ENCODE measurements at places on chromosomes 7 and 10.

DNA sequence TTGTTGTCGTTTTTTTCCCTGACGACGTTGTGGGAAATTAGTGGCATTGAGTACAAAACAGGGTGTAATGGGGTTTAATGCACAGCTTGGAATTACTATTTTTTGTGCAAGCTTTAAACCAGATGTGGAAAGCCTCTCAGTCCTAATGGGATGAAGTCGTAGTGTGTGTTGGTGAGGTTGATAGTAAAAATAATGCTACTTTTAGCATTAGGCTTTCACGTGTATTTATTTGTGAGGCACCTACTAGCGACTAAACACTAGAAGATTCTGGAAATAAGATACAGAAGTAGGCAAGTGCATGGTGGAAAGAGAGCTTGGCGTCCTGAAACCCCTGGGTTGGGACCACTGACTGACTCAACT, 588 bp upstream of the ORC5 start:
- DNase-seq = no peak

DNA sequence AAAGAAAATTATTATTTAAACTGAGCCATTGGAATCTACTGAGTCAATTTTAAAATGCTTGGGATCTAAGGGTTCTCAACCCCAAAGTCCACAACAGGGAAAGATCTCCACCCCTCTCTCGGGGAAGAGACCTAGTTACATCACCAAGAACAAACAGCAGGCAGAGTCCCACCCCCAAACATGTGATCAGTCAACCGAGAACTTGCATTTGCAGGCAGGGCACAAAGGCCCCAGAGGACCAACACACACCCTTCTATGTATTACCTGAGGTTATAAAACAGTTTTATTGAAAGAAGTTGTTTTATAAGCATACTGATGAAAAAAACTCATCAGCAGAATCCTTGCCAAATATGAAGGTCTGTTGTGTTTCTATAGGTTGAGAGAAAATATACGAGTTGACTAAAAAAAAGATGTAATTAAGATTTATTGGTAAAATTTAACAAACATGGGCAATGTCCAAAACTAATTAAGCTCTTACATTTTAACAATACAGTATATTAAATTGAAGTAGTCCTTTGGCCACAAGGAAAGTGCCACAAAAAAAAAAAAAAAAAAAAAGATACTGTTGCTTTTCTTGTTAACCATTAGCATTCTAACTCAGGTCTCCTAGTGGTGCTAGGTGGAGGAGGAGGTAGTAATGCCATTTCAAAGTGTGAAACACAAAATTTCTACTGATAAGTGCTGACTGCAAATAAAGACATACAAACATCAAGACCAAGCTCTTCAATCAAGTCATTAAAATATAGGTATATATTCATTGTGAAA, 975 bp upstream of the USP54 start:
- DNase-seq = no peak

- no peak for DNase-seq
Measured at GRCh38 chr10:67926951-67927350, 42.5 kb downstream of the SIRT1 start.

GRCh38 chr10:121910673-121911420, 17.0 kb downstream of the ATE1 start:
- DNase-seq = no peak

DNA sequence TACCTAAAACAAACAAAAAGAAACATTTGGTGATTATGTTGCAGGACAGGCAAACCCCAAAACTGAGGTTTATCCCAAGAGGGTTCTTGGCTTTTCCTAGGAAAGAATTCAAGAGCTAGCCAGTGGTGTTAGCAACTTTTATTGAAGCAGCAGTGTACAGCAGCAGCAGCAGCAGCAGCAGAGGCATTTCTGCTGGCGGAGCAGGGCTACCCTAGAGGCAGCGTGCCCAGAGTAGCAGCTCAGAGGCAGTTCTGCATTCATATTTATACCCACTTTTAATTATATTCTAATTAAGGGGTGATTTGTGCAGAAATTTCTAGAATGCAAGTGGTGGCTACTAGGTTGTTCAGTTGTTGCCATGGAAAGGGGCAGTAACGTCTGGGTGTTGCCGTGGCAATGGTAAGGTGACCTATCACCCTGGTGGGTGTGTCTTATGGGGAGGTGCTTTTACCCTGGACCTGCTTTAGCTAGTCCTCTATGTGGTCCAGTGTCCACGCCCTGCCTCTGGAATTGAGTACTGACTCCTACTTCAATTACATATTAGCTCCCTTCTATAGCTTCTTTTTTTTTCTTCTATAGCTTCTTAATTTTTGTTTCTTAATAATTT, 53.9 kb downstream of the VCL start:
- no peak for DNase-seq

- DNase-seq = no peak
Measured at GRCh38 chr10:34494012-34494411, 321.1 kb downstream of the PARD3 start.

DNA sequence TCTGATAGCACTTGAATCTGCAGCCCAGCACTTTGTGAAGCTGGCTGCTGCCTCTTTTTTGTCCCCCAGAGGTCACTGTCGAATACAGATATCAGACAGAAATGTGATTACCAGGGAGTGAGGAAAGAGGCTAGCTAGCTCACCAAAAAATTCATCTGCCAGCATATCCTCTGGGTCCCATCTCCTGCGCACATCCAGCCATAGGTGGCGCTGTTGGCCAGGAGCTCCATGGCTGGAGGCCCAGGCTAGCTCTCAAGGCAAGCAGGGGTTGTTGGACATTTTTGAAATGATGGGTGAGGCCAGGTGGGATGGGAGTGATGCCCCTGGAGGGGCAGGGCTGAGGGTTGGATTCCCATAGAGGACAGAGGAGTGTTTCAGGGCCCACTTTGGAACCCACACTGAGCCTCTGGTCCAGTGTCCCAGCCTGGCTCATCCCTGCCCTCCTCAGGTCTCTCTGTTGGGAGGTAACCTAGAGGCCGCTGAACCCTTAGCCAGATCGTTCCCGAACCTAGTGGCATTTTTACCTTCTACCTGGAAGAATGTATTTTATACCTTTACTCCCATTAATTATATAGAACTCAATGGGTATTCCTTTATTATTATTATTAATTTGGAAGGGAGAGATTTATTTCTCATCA, 14.8 kb downstream of the DPCD start:
- no peak for DNase-seq

DNA sequence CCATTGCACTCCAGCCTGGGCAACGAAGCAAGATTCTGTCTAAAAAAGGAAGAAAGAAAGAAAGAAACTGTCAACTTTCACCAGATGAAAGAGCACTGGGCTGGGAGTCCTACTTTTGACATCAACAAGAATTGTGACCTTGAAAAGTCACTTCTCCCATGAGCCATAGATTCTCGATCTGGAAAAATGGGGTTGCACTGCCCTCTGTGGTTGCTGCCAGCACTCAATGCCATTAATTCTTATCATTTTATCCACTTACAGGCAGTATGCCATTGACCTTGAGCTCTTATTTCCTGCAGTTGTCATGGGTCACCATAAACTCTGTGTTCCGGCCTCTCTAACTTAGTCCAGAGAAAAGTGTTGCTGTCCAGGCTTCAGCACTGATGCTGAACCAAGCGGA, 137.2 kb downstream of the NOC3L start:
- DNase-seq = no peak

DNA sequence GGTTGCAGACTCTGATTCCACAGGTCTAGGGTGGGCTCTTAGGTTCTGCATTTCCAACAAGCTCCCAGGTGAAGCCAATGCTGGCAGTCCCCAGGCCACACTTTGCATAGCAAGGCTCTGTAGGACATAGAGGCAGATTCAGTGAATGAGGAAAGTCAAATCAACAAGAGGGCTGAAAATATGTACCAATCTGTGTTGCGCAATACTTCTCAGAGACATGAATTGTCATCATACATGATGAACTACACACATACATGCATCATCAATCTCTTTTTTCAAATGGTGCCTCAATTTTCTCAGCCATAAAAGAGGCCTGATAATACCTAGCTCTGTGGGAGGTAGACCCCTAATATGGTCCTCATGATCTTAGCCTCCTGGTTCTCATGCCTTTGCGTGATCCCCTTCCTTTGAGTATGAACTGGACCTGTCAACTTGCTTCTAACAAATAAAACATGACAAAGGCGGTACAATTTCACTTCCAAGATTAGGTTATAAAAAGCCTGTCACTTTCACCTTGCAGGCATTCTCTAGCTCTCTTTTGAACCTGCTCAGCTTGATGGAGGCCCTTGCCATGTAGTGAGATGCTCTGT, 49.0 kb downstream of the PIK3CG start:
- DNase-seq = no peak

DNA sequence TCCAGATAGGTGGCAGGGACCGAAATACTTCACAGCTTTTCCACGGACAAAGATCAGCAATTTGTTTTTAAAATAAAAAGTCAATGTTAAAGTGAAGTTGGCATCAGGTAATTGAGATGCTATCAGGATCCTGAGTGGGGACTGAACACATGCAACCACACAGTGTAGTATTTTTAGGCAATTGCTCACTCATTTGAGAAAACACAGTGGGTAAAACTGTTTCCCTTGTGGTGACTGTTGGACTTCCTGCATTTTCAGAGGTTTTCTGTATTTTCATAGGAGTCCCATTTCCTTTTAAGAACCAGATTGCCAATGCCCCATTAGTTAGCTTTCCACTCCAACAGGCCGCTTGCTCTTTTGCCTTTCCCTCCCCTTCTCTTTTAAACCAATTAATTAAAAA, 159.5 kb upstream of the ZNF32 start:
- no peak for DNase-seq

- DNase-seq = no peak
Measured at GRCh38 chr10:62597226-62597625, 207.3 kb upstream of the ADO start.

DNA sequence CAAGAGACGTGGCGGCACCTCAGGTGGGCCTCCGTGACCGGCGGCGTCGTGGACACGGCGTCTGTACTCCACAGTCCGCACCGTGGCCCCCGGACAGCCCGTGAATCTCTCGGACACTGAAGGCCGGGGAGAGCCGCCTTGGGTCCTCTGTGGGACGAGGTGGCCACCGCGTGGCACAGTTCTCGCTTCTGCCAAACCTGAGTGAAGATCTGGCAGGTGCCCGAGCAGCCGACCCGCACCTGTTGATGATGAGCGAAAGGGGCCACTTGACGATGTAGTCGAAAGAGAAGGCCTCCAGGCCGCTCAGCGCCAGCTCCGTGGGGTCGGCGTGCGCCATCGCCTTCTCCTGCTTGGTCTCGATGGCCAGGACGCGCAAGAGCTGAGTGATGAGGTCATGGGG, 8.5 kb upstream of the ADAM8 start:
- DNase-seq = no peak

- DNase-seq = no peak
Measured at GRCh38 chr10:28558923-28559508, 26.1 kb downstream of the WAC start.

DNA sequence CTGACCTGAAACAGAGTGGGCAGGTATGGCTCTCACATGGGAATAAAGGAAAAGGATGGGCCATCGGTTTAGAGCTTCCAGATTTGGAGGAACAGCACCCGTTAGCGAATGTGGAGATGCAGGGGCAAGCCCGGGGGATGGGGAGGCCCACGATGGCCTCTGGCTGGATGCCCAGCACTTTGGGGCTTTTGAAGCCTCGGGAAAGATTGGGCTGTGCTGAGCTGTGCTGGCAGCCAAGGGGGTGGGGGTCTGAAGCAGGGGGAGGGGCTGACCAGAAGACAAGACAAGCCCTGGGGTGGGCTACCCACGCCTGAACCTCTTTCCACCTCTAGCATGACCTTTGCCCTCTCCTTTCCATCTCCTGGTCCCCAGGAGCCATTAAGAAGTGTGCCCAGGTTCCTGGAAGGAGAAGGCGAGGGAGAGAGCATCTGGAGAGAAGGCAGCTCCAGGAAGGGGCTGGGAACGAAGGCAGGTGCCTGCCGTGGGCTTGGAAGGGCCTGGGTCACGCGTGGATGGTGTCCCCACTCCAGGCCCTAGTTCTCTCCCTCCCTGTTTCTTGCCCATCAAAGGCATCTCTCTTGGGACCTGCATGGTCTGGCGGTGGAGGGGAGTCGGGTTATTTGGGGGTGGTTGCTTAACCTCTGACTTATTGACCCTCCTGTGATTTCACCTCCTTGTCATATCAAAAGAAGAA, 39.7 kb downstream of the JAKMIP3 start:
- no peak for DNase-seq

- no peak for DNase-seq
Measured at GRCh38 chr10:4545062-4545461, 280.9 kb upstream of the AKR1E2 start.

GRCh38 chr7:48427671-48428070, 256.4 kb downstream of the ABCA13 start:
- DNase-seq = no peak

DNA sequence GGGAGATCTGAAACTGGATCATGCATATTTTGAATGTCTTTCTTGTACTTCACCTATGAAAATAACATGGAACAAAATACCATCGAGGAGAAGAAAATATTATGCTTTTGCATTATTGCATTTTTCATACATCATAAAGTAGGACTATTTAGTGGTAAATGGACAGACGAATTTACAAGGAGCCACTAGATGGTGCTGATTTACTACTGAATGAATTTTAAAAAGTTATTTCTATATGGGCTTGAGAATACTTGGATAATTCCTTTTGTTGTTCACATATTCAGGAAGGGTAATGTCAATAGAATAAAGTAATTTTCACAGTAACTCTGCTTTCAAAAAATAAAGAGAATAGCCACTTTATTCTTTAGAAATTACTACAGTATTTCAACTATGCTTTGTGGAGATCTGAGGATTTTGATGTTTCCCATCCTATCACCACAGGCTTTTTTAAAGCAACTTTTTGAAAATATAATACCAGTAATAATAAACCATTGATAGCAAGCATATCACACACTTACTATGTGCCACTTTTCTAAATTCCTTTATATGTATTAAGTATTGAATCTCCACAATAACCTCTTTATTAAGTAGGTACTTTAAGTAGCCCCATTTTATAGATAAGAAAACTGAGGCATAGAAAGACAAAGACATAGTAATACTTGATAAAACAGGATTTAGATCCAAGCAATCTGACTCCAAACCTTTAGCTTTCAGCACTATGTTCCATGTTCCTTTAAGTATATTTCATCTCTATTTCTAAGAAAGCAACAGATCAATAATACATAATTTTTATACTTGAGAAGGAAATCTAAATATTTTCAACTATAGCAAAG, 38.6 kb downstream of the NEBL start:
- no peak for DNase-seq

- DNase-seq = no peak
Measured at GRCh38 chr10:131310142-131310541, 1.4 kb downstream of the TCERG1L start.

- no peak for DNase-seq
Measured at GRCh38 chr10:1050145-1050544, 1.2 kb upstream of the IDI1 start.

- DNase-seq = no peak
Measured at GRCh38 chr10:132411561-132412253, 14.7 kb downstream of the PWWP2B start.

DNA sequence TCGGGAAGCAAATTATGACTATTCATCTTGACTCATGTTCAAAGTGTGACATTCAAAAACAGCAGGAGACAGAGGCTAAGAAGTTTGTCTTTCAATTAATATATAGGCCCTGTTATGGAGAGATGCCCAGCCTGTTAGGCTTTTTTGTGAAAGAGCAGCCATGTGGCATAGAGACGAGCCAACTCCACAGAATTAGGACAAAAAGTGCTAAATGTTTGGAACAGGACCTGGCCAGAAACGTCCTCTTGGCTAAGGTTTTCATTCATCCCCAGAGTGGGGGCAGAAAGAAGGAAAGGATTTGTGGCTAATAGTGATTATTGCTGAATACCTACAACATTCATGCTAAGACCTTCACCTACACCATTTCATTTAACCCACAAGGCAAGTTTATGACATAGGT, 324.7 kb upstream of the NPVF start:
- DNase-seq = no peak

GRCh38 chr10:15027741-15028140, 16.0 kb upstream of the OLAH start:
- DNase-seq = no peak

- DNase-seq = no peak
Measured at GRCh38 chr10:56085406-56086122, 275.5 kb downstream of the ZWINT start.

Data from activated CD8-positive, alpha-beta memory T cell treated with anti-CD3 and anti-CD28 coated beads for 48 hours (primary cell).